ENCODE measurements at places on chromosomes 4 and X. TPM values are rescaled to one million over a fixed set of nuclear protein-coding genes. Genes with fewer than 3 reads are reported as not detected.
A peak's percentile ranks its signal among the peaks of the same experiment; 100 is the strongest.

GRCh38 chr4:39655876-39656275 is 17.2 kb upstream of the SMIM14 start:
- H3K27me3 ChIP-seq, result no peaks in the 10 kb centered on the region
- H3K4me1 ChIP-seq, result no peaks in the 10 kb centered on the region
- no peaks in the 10 kb centered on the region for H3K36me3 ChIP-seq
- DNase-seq, result no peak

DNA sequence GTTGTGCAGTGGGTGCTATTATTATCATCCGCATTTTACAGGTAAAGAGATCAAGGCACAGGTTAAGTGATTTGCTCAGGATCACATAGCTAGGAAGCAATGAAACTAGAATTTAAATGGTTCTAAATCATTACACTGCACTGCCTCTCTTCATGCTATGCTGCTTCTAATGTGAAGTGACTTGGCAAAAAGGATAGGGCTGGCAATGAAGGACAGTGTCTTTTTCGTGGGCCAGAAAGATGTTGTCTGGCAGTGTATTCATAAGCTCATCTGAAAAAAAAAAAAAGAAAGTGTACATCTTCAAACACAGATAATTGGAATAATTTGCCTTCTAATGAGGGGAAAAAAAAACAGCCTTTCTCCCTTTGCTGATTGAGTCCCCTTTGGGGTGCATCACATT is 132.2 kb upstream of the FUNDC1 start:
- H3K27ac ChIP-seq, result no peak overlapping the region
- H3K36me3 ChIP-seq, result no peaks in the 10 kb centered on the region
- no peak for DNase-seq

DNA sequence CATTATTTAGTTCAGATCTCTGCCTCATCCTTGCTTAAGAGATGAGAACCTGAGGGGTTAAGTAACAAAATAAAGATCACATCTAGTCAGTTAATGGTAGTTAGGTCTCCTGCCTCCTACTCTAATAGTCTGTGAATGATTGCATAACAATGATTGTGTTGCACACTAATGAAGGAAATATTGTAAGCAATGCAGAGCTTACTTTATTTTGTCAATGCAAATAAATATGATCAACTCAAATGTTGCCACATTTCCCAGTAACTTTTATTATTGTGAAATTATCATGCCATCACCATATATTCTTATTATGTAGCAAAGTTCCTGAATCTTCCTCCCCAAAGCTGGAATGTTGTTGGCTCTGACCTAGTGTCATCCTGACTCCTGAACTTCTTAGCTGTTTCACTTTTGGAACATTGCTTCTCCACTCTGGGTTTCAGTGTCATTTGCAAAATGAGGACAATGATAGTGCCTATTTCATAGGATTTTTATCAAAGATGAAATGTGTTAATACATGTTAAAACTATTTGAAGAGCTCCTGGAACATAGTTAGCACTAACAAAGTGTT is 17.0 kb upstream of the GABRA4 start:
- no peak overlapping the region for H3K27ac ChIP-seq
- H3K4me3 ChIP-seq, result no peak overlapping the region
- DNase-seq, result no peak
- H3K4me1 ChIP-seq, result no peaks in the 10 kb centered on the region
- H3K27me3 ChIP-seq, result no peaks in the 10 kb centered on the region
- H3K36me3 ChIP-seq, result no peaks in the 10 kb centered on the region

DNA sequence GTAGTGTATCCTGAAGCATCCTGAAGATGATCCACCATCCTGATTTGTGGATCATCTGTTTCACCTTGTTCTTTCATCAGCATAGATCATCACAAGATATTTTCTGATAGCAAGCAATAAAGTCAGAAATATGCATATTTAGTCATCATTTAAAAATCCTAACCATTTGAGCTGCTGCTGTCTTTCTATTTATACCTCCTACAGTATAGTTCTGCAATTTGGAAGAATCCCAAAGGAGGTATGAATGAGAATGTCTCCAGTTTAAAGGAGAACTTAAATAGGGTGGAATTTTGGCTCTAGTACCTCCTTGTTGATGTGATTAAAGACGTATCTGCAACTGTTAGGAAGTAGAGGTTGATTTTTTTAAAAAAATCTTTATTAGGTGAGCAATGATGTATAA is 7.6 kb downstream of the SLC25A14 start:
- H3K27ac ChIP-seq, result no peak overlapping the region
- no peaks in the 10 kb centered on the region for H3K27me3 ChIP-seq
- H3K4me1 ChIP-seq, result no peaks in the 10 kb centered on the region
- DNase-seq, result no peak

DNA sequence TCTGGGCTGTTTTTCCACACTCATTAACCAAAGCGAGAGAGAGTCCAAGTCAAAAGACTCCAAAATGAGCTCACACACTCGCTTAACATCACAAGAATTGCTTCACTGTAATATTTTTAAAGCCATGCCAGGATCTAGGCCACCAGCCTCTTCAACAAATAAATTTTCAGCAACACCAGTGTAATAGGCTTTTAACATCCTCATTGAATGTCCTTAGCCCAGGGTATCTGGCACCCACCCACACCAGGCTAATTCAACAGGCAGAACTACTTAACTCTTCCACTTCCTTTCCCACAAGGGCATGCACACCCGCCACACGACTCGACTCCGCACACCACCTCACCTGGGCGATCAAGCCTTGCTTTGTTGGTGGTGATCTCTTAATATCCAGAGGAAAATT is 34.2 kb downstream of the FAT1 start:
- no peak overlapping the region for H3K4me3 ChIP-seq
- H3K4me1 ChIP-seq, result peaks cover 48% of the 10 kb centered on the region

DNA sequence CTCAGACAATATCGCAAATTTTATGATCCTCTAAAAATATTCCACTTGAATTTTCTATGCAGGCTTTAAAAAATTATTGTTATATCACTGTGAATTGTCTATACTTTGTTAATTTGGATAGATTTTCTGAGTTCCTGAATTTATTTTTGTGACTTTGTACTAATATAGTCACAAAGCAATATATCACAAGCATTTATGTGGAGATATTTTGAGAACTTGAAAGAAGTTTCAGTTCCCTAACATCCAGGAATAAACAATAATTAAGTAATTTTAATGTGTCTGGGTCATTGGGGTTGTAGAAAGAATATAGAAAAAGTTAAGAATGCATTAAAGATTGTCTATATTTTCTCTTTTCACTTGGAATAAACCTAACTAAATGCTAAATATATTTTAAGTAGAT is 32.0 kb downstream of the CXCL8 start:
- no peak overlapping the region for H3K4me3 ChIP-seq
- DNase-seq, result no peak
- no peaks in the 10 kb centered on the region for H3K27me3 ChIP-seq
- no peak overlapping the region for H3K27ac ChIP-seq
- H3K4me1 ChIP-seq, result peaks cover 13% of the 10 kb centered on the region
- H3K36me3 ChIP-seq, result no peaks in the 10 kb centered on the region

- no peaks in the 10 kb centered on the region for H3K27me3 ChIP-seq
- H3K4me1 ChIP-seq, result no peaks in the 10 kb centered on the region
- H3K27ac ChIP-seq, result no peak overlapping the region
- no peak for DNase-seq
Observed at GRCh38 chr4:173135241-173135847, 33.3 kb upstream of the GALNT7 start.

GRCh38 chr4:71257761-71258160 is 81.1 kb upstream of the SLC4A4 start:
- peaks cover 18% of the 10 kb centered on the region for H3K4me1 ChIP-seq
- no peaks in the 10 kb centered on the region for H3K36me3 ChIP-seq
- no peak overlapping the region for H3K4me3 ChIP-seq
- H3K27ac ChIP-seq, result no peak overlapping the region
- H3K27me3 ChIP-seq, result no peaks in the 10 kb centered on the region

DNA sequence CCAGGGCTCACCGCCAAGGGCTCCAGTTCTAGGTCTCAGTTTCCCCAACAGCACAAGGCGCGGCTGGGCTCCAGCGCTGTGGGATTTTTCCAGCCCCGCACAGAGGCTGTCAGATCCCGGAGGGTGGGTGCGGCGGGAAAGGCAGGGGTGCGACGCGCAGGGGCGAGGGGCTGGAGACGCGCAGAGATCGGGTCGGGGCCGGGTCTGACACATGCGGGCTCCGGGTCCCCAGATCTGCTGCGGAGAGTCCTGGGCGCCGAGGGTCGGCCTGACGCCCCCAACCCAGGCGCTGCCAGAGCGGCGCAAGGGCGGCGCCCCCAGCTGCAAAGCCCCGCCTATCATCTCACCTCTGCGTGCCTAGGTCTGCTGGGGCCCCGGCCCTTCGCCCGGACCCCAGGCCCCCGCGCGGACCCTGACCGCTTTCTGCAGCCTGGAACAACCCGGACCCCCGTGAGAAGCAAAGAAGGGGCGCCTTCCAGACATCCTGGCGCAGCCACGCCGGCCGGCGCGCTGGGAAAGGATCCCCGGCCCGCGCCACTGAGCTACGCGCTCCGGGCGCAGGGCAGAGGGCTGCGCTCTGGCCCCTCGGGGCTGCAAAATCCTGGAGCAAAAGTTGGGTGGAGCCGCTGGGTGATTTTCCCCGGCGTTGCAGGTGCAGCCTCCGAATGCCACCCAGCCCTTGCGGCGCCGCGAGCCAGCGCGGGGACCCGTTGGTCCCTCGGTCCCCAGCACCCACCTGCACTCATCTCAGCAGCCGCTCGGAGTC is 486 bp downstream of the ABLIM2 start:
- peak overlapping the region; percentile 44 for H3K4me3 ChIP-seq
- no peak for DNase-seq
- H3K27ac ChIP-seq, result no peak overlapping the region
- H3K27me3 ChIP-seq, result no peaks in the 10 kb centered on the region
- H3K4me1 ChIP-seq, result peaks cover 25% of the 10 kb centered on the region
- H3K36me3 ChIP-seq, result no peaks in the 10 kb centered on the region

- no peaks in the 10 kb centered on the region for H3K27me3 ChIP-seq
- H3K27ac ChIP-seq, result no peak overlapping the region
- no peaks in the 10 kb centered on the region for H3K36me3 ChIP-seq
- DNase-seq, result no peak
Observed at GRCh38 chrX:150704030-150704613, 10.9 kb downstream of the MTMR1 start.

- no peaks in the 10 kb centered on the region for H3K36me3 ChIP-seq
- H3K27me3 ChIP-seq, result no peaks in the 10 kb centered on the region
- DNase-seq, result no peak
- no peak overlapping the region for H3K27ac ChIP-seq
- no peak overlapping the region for H3K4me3 ChIP-seq
- no peaks in the 10 kb centered on the region for H3K4me1 ChIP-seq
Observed at GRCh38 chr4:70678383-70678999, 9.8 kb upstream of the UTP3 start.

- H3K36me3 ChIP-seq, result no peaks in the 10 kb centered on the region
- no peak for DNase-seq
- no peak overlapping the region for H3K27ac ChIP-seq
- no peaks in the 10 kb centered on the region for H3K27me3 ChIP-seq
- H3K4me3 ChIP-seq, result no peak overlapping the region
Observed at GRCh38 chr4:54495641-54496040, 162.1 kb upstream of the KIT start.

GRCh38 chrX:39772057-39772832 is 325.5 kb downstream of the BCOR start:
- H3K4me3 ChIP-seq, result no peak overlapping the region
- peaks cover 3% of the 10 kb centered on the region for H3K4me1 ChIP-seq
- DNase-seq, result no peak
- no peaks in the 10 kb centered on the region for H3K36me3 ChIP-seq
- no peak overlapping the region for H3K27ac ChIP-seq
- H3K27me3 ChIP-seq, result no peaks in the 10 kb centered on the region

DNA sequence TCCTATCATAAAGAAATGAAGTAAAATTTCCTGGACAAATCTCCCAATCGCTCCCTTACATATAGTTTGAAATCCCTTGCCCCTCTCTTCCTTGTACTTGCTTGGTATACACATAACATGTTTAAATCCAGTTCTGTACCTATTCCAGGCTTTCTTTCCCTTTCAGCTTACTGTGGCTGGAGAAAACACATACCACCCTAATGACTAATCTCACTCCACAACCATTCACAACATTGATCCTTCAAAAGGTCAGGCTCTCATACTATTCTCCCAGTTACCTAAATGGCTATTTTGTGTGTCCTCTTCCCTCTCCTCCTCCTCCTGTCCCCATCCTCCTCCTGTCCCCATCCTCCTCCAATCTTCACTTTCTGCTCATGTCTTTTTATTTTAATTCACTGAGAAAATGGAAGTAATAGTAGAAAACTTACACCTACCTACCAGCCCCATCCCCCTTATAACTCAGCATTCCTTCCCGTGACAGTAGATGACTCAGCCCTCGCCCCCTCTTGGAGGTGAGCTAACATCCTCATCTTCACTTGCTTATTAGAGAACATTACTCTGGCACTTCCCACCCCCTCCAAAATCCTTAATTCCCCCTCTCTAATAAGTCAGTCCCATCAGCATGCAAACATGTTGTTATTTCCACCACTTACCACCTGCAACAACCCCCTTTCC is 77.5 kb downstream of the IL15 start:
- no peak overlapping the region for H3K4me3 ChIP-seq
- H3K27ac ChIP-seq, result no peak overlapping the region
- H3K27me3 ChIP-seq, result no peaks in the 10 kb centered on the region
- no peaks in the 10 kb centered on the region for H3K4me1 ChIP-seq
- no peaks in the 10 kb centered on the region for H3K36me3 ChIP-seq

DNA sequence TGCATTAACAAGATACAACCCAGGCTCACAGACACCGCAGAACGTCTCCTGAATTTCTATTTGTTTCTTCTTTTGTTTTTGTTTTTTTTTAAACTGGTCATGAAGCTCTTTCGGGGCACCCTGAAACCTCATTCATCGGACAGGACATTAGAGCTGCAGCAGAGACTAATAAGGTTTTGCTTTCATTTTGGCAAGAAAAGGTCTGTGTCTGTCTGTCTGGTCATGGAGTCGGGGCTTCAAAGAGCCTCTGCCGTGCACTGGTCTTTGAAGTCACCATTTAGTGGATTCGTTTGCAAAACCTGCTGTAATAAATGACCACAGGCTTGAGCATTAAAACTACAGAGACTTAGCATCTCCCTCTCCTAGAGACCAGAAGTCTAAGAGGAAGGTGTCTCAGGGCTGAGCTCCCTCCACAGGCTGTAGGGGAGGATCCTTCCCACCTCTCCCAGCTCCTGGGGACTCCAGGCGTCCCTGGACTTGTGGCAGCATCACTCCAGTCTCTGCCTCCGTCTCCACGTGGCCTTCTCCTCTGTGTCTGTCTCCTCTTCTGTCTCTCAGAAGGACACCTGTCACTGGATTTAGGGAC is 247.5 kb downstream of the CRLF2 start:
- no peak overlapping the region for H3K4me3 ChIP-seq
- DNase-seq, result no peak
- no peaks in the 10 kb centered on the region for H3K27me3 ChIP-seq

TLR2 gene
- 9.9 TPM for total RNA-seq

STBD1 gene
- 1.3 TPM for total RNA-seq

FAM9B gene
- not detected for total RNA-seq

EFHC2 gene
- total RNA-seq, result 5.5 TPM

SLC9B1 gene
- 0.50 TPM for total RNA-seq

SPANXA1 gene
- not detected for total RNA-seq

OPRPN gene
- total RNA-seq, result not detected

PDE6B gene
- 6.4 TPM for total RNA-seq

All from thyroid gland (tissue), 4 donors.